ENCODE measurements at places on chromosomes 12 and 14. TPM values are rescaled to one million over a fixed set of nuclear protein-coding genes. Genes with fewer than 3 reads are reported as not detected.

GRCh38 chr12:32016680-32017482 is 57.7 kb downstream of the RESF1 start:
- no peak for DNase-seq

GRCh38 chr12:66312189-66312588 is 9.9 kb downstream of the HELB start:
- no peak for DNase-seq

DNA sequence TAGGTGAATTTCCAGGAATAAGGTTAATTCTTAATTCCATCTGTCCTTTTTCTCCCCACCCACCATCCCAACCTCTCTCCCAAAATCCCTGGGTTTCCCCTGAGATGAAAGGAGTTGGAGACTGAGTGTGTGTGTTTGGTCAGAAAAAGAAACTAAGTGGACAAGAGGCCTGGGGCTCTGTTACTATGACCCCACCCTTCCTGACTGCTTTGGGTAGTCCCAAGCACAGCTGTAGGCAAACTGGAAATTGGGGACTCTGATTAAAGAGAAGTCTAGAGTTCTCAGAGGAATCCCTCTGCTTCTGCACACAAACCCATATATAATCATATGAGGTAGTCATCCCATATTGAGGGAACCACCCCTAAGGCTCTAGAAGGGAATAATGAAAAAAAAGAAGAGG is 7.0 kb upstream of the HOXC12 start:
- no peak for DNase-seq

DNA sequence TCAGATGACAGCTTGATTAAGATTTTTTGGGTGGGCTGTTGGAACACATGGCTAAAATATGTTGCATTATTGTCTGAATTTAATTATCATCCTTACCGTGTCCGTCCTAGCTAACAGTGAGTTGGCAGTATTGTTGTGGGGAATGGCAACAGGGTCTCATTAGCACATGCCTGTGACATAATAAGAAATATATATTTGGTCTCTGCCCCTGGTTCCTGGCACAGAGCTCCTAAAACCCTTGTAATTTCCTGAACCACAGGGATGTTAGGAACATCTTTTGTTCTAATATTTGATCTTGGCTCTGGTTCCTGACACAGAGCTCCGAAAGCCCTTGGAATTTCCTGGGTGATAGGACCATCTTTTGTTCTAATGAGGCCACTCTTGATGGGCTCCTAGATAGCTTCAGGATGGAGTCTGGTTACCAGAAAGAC is 76.0 kb downstream of the SYNE2 start:
- no peak for DNase-seq

DNA sequence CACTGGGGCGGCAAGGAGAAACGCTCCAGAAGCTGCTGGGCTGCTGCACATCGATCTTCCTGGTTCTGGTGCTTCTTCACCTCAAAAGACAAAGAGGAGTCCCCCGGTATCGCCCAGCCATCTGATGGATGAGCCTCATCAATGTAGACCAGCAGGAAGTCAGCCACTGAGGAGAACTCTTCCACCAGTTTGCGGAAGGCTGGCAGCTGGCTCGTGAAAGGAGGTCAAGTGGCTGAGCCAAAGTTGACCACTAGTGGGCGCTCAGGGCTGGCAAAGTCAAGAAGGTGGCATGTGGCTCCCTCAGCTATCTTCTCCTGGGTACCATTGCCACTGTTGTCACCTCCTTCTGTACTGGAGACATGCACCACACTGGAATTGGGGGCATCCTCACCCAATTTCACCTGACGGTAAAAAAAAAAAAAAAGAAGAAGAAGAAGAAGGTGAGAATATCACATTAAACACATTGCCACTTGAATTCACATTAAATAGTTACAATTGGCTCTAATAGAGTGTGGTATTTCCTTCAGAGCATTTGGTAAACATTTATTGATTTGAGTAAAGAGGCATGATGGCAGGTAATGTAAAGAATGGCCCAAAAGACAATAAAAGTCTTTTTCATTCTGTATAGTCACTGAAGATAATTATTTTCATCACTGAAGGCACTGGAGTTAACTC is 8.3 kb downstream of the DIO2 start:
- DNase-seq = no peak

DNA sequence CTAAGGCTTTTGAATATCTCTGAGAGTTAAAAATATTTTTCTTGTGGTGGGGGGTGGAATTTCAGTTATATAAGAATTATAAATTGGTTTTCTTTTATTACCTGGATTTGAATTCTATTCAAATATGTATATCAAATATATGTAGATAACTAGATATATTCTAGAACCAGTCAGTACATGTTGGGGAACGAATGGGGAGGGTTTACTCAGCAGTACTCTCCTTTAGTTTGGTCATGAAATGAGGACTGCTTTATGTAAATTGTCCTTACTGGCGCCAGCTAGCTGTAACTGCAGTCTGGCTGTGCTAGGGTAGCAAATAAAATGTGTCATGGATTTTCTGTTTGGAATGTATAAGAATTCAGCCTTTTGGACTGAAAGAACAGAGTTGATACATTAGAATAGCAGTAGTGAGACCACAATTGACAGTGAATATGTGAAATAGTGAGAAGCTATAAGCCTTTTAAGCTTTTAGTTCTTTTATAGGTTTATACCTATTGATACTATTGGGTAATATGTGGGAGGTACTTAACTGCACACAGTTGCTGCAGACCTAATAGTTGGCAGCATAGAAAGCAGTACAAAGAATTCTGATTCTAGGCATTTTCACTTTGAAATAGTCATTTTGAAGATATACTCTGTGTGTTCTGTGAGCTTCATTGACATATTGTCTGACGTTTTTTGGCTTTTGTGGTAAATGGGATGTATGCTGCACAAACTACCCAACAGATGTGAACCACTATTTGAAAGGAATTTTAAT is 29.0 kb downstream of the ATF7IP start:
- DNase-seq = peak; percentile 66

- DNase-seq = no peak
These were observed 14.6 kb upstream of the EIF2B2 start for GRCh38 chr14:74988131-74988530.

Gene OVCH1
- polyA plus RNA-seq = 0.84 TPM

Gene LRP1-AS
- polyA plus RNA-seq = not detected

Gene SCARB1
- polyA plus RNA-seq = 18.5 TPM

Gene WSCD2
- 10.4 TPM for polyA plus RNA-seq

Gene FAIM2
- polyA plus RNA-seq = 3.0 TPM

Gene GLI1
- polyA plus RNA-seq = 20.3 TPM

Gene TMTC1
- polyA plus RNA-seq = 30.0 TPM

Measured in left renal cortex interstitium (tissue), 4 donors.